ENCODE measurements at places on chromosomes 2 and 18.

DNA sequence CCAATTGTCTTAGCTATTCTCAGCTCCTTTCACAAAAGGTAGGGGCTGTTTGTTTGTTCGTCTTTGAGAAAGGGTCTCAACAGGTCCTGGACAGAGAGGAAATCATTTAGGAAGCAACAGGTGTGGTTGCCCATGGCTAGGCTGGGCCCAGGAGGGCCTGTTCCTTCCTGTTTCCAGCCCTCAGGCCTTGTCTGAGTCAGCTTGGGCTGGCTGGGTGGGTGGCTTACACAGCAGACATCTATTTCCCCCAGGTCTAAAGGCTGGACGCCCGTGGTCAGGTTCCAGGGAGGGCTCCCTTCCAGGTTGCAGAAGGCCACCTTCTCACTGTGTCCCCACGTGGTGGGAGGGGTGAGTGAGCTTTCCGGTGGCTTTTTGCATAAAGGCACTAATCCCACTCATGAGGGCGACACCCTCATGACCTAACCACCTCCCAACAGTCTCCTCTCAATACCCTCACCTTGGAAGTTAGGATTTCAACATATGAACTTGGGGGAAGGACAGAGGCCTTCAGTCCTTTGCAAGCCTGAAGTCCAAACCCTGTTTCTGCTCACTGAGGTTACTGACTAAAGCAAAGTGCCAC is 45.5 kb downstream of the ARHGEF4 start:
- DNase-seq: no peak

- no peak for DNase-seq
These were observed 105.3 kb downstream of the HDAC4 start for GRCh38 chr2:239295377-239296019.

DNA sequence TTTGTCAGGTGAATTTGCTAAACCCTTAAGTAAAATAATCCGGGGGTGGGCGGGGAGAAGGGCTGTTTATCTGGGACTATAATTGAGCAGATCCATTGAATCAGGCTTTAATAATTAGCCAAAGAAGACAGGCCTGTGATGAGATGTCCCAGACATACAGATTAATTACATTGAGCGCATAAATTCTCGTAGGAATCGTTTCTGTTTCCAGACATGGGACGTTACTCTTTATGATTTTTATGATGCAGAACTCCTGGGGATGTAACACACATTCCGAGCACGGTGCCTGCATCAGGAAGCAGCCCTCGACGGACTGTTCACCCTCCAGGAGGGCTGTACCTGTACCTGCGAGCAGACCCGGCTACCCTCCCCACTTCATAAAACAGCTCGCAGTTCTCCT is 88.9 kb downstream of the SMIM21 start:
- DNase-seq: no peak

DNA sequence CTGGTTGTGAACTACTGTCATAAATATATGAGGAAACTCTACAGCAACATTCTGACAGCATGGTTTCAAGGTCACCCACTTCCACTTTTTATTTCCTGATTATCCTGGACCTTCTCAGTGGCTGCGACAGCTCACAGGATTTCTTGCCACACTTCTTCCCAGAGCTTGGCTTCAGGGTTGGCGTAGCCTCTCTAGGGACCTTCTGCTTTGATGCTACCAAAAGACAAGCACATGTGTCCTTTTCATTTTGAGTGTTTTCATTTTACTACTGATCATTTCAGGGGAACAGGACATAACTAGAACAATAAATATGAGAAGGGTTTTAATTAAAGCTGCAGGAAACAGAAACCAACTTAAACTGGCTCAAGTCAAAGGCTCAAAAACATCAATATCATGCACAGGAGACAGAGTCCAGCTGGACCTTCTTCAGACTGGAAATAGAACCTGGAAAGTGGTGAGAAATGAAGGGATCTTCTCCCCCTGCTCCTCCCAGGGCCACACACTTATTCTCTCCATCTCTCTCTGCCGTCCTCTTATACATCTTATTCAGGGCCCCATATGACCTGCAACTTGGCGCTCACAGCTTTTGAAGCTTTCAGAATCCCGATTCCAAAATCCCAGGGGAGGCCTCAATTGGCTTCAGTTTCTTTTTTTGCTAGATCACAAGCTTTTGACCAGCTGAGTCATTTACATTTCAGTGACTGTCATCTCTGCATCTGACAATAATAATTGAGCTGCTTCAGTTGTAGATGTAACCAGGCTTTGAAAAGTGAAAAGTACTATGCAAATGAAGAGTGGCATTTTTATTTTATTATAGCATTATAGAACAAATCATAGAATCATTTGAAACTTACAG is 9.7 kb downstream of the VIT start:
- no peak for DNase-seq

GRCh38 chr18:78731398-78732032 is 248.1 kb upstream of the SALL3 start:
- no peak for DNase-seq

- DNase-seq: no peak
These were observed 2.1 kb downstream of the GCG start for GRCh38 chr2:162149940-162150339.

GRCh38 chr2:101116348-101116747 is 34.8 kb downstream of the TBC1D8 start:
- DNase-seq: no peak

DNA sequence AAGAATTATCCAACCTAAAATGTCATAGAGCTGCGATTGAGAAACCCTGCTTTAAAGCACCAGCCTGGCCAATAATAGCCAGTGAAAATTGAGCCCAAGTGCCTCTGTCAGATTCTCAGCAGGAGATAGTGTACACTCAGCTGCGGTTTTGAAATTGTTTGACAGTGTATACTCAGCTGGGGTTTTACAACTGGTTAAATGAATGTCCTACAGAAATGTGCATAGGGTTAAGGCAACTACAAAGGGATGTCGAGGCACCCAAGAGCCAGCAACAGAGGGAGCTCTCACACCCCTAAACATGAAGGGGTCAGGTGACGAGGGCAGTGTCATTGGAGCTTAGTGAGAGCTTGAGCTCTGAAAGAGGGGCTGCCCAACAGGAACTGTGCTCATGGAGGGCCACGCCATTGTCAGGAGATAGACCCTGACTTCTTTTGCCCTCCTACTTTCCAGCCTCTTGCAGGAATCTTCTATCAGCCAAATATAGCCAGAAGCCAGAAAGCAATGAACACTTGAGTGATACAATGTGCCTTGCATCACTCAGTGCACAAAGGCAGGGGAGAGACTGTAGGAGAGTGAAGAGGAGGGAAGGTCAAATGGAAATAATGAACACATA is 15.1 kb downstream of the ACTG2 start:
- DNase-seq: peak; percentile 24

- no peak for DNase-seq
These were observed 39.3 kb upstream of the NARS1 start for GRCh38 chr18:57660961-57661360.

GRCh38 chr18:32714571-32715148 is 58.2 kb downstream of the KLHL14 start:
- no peak for DNase-seq

DNA sequence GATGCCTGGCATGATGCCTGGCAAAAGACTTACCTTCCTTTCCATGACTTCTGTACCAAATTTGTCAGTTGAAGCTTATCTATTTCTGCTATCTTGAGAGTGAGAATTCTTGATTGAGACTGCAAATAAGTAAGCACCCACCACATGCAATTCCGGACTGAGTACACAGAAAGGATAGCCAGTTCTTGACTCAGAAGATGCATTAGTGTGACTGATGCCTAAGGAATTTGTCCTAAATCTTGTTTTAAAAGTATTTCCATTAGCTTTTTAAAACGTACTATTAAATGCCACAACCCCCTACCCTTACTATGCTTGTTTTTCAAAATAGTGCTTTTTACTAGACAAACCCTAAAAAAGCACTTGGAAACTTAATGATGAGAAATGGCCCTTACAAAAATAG is 545 bp downstream of the MPP4 start:
- DNase-seq: no peak

DNA sequence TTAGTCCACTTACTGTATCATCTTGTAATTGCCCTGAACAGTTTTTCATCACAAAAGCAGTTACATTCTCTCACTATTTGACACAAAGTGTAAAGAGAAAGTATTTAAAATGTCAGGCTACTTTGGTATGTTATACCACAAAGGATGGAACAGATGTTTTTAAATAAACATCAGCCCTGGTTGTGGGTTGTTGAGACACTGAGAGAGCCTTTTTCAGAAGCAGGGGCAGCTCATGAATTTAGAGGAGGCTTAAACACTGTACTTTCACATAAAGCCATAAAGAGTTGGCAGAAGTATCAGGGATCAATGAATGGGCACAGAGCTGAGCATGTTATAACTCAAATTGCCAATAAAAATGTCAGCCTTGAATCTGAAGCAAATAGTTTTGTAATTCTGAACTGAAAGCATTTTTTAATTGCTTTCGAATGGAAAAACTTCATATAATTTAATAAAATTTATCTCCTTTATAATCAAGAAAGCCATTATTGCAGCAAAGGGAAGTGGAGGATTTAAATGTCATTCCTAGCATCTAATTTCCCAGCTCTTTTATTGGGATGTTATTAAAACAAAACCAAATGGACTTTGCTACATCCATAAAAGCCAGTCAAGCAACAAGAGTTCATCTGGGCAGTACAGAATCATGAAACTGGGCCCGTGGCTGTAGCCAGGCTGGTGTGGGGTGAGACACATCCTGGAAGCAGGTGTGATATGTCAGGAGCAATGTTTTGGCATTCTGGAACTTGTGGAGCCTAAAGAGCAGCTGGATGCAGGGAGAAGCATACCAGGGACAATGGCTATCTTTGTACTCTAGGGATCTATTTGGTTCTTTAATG is 95.1 kb upstream of the NT5C1B start:
- DNase-seq: no peak

DNA sequence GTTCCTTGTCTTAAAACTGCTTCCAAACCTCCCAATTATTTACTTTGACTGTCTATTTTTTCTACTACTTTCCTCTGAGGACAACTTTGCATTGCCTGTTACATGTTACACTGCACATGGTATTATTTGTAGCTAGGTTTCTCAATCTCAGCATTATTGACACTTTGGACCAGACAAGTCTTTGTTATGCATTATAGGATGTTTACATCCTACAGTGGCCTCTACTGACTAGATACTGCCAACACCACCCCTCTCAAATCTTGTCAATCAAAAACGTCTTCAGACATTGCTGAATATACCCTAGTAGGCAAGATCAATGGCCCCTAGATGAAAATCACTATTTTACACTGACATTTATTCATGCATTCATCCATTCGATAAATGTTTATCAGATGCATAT is 129.6 kb upstream of the DNAJC10 start:
- DNase-seq: no peak

DNA sequence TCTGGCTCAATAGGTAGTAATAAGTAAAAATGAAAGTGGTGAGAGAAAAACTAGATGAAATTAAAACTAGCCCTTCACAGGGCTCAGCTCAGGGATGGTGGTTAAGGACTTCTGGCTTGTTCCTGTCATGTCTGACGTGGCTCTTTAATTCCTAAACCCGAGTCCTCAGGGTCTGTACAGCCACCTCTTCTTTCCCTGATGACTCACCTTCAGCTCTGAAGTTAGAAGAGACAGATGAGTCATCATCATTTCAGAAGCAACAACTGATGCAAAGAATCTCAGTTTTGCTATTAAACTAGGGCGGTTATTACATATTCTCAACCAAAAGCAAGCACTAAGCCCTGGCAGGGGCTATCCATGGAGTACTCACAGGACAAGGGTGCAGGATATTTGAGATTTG is 24.0 kb upstream of the ITGB6 start:
- peak; percentile 82 for DNase-seq

GRCh38 chr2:227191367-227191766 is 26.9 kb downstream of the COL4A3 start:
- DNase-seq: no peak

DNA sequence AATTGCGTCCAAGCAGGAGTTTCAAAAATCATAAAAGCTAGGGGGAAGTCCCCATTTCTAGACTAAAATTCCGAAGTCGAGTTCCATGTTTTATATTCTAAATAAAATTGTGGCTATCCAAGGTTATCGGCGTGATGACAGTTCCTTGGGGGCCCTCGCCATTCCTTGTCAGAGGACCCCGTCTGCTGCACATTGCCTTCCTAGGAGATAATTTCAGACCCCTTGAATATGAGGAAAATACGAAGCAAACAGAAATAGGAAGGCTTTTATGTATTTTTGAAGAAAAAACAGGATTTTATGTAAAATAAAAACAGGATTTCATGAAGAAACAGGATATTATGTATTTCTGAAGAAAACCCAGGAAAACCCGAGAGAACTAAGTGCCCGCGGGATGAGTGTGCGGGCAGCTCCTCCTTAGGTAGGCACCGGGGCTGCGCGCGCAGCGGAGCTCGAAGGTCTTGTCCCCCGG is 465 bp upstream of the PLEKHA3 start:
- no peak for DNase-seq

DNA sequence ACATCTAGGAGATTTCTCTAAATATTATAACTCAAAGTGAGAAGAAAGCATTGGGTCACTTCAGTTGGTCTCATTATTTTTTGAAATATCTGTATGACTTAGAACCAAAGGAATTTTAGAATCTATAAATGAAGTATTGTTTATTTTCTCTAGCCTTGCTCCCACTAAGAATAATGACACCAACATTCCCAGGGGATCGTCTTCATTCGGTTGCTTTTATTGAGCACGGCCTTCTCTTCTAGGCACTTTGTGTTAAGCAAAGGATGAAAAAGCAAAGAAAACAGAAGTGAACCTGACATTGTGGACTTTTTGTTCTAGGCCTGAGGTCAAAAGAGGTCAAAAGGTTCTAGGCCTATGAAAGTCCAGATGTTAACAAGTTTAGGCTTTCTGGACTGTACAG is 231.9 kb downstream of the GALR1 start:
- DNase-seq: no peak

- DNase-seq: no peak
These were observed 40.7 kb upstream of the TRIM43 start for GRCh38 chr2:95551055-95551568.

DNA sequence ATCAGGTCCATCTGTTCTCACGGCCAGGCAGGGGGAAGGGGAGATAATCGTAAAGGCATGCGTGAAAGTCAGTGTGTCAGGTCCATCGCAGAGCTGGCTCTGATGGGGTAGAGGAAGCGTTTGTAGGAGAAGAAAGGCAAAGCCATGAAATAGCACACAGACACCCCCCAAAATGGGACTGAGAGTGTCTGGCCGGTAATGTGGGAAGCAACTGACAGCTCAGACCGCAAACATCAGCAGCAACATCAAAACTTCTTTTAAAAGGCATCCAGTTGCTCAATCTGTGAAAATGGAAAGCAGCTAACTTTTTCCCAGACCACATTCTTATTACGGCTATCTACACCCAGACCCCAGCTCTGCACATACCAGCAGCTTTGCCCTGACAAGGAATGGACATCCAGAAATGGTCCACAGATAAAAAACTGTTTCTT is 232.6 kb downstream of the EN1 start:
- DNase-seq: no peak

- DNase-seq: no peak
These were observed 128.7 kb downstream of the TPO start for GRCh38 chr2:1541819-1542475.

Data from T-helper 2 cell (primary cell).